ENCODE measurements at places on chromosomes 4 and X. TPM values are rescaled to one million over a fixed set of nuclear protein-coding genes. Genes with fewer than 3 reads are reported as not detected.

The FGF13 gene
- not detected for total RNA-seq

The PNPLA4 gene
- 22.0 TPM for total RNA-seq

The NLGN3 gene
- 0.10 TPM for total RNA-seq

The DDIT4L gene
- total RNA-seq: 2.7 TPM

The PCDH10 gene
- total RNA-seq: 0.05 TPM

The IL2 gene
- total RNA-seq: not detected

The AIFM1 gene
- 24.1 TPM for total RNA-seq

The PFKFB1 gene
- total RNA-seq: not detected

The GAGE12E gene
- total RNA-seq: not detected

The TCEANC gene
- 1.9 TPM for total RNA-seq

The CLCN5 gene
- 4.0 TPM for total RNA-seq

The CXorf38 gene
- 9.6 TPM for total RNA-seq

The TCP11X2 gene
- total RNA-seq: not detected

The ETDB gene
- not detected for total RNA-seq

The COL4A5 gene
- total RNA-seq: 39.7 TPM

The TNIP3 gene
- 0.44 TPM for total RNA-seq

The RPA4 gene
- 0.20 TPM for total RNA-seq

The OTUD5 gene
- total RNA-seq: 33.8 TPM

The MAPK10 gene
- 43.7 TPM for total RNA-seq

The PRDM5 gene
- 11.0 TPM for total RNA-seq

The ADH1A gene
- not detected for total RNA-seq

The SLC38A5 gene
- 8.7 TPM for total RNA-seq

The PSAPL1 gene
- under 0.01 TPM for total RNA-seq

The FAM9B gene
- not detected for total RNA-seq

The OPRPN gene
- total RNA-seq: not detected

The NEK1 gene
- total RNA-seq: 6.9 TPM

The GUCY1B1 gene
- 8.5 TPM for total RNA-seq

The NAP1L2 gene
- total RNA-seq: not detected

The CCDC120 gene
- 2.5 TPM for total RNA-seq

The GYPA gene
- total RNA-seq: not detected

The PDLIM3 gene
- total RNA-seq: 12.6 TPM

The DLG3 gene
- 12.3 TPM for total RNA-seq

The CFAP47 gene
- not detected for total RNA-seq

The POU4F2 gene
- total RNA-seq: not detected

The SMIM31 gene
- not detected for total RNA-seq

The GLOD5 gene
- total RNA-seq: not detected

The PDK3 gene
- total RNA-seq: 7.6 TPM

The LGI2 gene
- 0.25 TPM for total RNA-seq

The ZIC3 gene
- total RNA-seq: not detected

The UGT2B11 gene
- not detected for total RNA-seq

The STK32B gene
- total RNA-seq: 1.7 TPM

The PALLD gene
- total RNA-seq: 16.0 TPM

The PHEX gene
- 1.2 TPM for total RNA-seq

The AR gene
- 6.0 TPM for total RNA-seq

The DCUN1D4 gene
- 21.3 TPM for total RNA-seq

The GPR50 gene
- total RNA-seq: not detected

The ANXA3 gene
- total RNA-seq: 0.83 TPM

The ASB11 gene
- not detected for total RNA-seq

The NDST4 gene
- not detected for total RNA-seq

The MAGEB10 gene
- total RNA-seq: not detected

The CCDC110 gene
- 0.98 TPM for total RNA-seq
